Sigmoid colon (tissue), 7 donors: ENCODE measurements at places on chromosomes 6 and 20. TPM values are rescaled to one million over a fixed set of nuclear protein-coding genes. Genes with fewer than 3 reads are reported as not detected.

GRCh38 chr6:2528156-2528555 is 222.6 kb downstream of the MYLK4 start:
- H3K27ac ChIP-seq: no peak overlapping the region
- no peaks in the 10 kb centered on the region for H3K4me1 ChIP-seq
- H3K36me3 ChIP-seq: no peaks in the 10 kb centered on the region
- no peaks in the 10 kb centered on the region for H3K27me3 ChIP-seq

DNA sequence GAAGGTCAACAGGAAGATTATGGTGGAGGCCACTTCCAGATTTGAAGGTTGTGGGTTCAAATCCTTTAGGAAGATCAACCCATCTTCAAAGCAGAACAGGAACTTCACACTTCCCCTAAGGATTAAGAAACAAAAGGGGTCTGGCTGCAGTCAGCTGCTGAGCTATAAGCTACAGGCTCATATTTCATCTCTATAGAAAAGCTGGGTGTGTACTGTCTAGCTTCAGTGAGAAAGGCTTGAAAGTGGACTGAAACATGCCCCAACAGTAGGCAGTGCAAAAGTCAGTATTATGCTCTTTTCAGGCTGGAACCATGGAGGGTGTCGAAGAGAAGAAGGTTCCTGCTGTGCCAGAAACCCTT is 60.1 kb upstream of the SPDEF start:
- H3K4me1 ChIP-seq: peaks cover 2% of the 10 kb centered on the region
- H3K27me3 ChIP-seq: no peaks in the 10 kb centered on the region
- H3K4me3 ChIP-seq: no peak overlapping the region

TPBG gene
- total RNA-seq: 6.1 TPM

GRCh38 chr6:159832946-159833345 is 32.9 kb downstream of the PNLDC1 start:
- H3K36me3 ChIP-seq: no peaks in the 10 kb centered on the region
- no peak overlapping the region for H3K27ac ChIP-seq
- DNase-seq: no peak
- H3K4me3 ChIP-seq: no peak overlapping the region

DNA sequence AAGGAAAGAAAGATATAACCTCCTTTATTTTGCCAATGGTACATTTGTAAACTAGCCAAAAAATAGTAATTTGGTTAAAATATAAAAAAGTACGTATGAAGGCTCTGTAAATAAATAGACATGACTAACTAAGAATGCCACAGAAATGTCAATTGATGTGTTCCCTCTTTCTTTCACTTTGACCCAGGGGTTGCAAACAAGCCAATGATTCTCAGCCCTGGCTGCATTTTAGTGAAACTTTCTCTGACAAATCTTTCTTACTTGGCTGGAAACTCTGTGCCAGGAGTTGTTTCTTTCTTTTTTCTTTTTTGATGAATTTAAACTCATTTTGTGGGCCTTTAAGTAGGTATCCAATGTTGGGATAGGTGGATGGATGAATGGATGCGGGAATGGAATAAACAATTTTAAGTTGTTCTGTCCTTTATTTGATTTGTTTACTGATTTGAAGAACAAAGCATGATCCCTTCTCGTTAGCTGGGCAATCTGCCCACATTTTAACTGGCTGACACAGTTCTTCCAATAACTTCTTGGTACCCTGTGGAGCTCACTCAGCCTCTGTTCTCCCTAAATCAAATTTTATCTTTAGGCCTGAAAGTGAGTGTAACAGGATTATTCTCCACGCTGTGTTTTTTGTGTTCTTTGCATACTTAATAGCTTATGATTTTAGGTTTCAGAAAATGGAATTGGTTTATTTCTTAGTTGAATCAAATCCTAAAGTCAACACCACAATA is 58.6 kb upstream of the GCLC start:
- peaks cover 7% of the 10 kb centered on the region for H3K4me1 ChIP-seq
- no peaks in the 10 kb centered on the region for H3K27me3 ChIP-seq
- H3K4me3 ChIP-seq: no peak overlapping the region
- peak overlapping the region; percentile 6 for H3K27ac ChIP-seq
- H3K36me3 ChIP-seq: no peaks in the 10 kb centered on the region

DNA sequence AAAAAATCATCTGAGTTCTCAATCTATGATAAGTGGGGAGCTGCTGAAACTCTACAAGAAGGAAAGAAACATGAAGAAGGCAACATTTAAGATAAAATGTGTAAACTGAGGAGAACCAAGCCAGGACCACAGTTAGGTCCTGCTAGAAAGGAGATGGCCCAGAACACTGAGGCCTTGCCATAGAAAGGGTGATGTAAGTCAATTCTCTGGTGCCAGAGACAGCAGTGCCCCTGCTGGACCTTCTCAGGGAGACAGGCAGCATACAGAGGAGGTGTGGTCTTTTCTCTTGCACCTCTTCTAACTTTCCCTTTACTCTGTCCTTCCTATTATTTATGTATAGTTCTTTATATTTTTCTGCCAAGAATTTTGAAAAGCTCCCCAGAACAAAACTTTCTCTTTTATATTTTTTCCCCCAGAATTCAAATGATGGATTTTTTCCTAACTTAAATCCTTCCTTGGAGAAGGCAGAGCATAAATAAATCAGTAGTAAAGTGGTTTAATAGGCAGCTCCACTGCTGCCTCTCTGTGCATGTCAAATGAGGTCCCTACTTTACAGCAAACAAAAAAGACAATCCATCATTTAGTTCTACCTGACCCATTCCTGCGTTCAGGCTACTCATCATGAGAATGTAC is 9.0 kb downstream of the UQCC2 start:
- peaks cover 6% of the 10 kb centered on the region for H3K4me1 ChIP-seq
- H3K27me3 ChIP-seq: no peaks in the 10 kb centered on the region
- peaks cover 42% of the 10 kb centered on the region for H3K36me3 ChIP-seq
- H3K27ac ChIP-seq: no peak overlapping the region
- no peak overlapping the region for H3K4me3 ChIP-seq
- DNase-seq: peak; percentile 67

GRCh38 chr20:21117521-21117920 is 8.4 kb upstream of the KIZ start:
- no peak overlapping the region for H3K27ac ChIP-seq
- H3K27me3 ChIP-seq: no peaks in the 10 kb centered on the region
- H3K4me1 ChIP-seq: no peaks in the 10 kb centered on the region
- no peak overlapping the region for H3K4me3 ChIP-seq
- DNase-seq: no peak
- no peaks in the 10 kb centered on the region for H3K36me3 ChIP-seq

DNA sequence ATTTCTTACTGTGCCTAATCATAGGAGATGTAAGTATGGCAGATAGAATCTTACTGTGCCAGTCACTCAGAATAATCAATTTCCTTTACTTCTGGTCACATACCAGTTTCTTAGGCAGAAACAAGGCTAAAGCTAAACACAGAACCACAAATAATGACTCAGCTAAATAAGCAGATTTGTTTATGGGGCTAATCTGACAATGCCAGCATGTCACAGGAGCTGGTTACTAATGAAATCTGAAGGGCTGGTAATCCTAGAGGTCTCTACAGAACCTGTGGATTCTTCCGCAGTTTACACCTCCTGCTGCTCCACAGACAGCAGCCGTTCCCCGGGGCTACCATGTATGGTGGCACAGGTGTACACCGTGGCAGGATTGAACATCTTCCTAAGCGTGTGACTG is 80.8 kb downstream of the LYRM4 start:
- no peak for DNase-seq
- no peaks in the 10 kb centered on the region for H3K27me3 ChIP-seq
- H3K4me1 ChIP-seq: no peaks in the 10 kb centered on the region
- no peak overlapping the region for H3K27ac ChIP-seq
- no peak overlapping the region for H3K4me3 ChIP-seq

EEF1A2 gene
- 12.7 TPM for total RNA-seq

EMILIN3 gene
- total RNA-seq: 3.6 TPM
